ENCODE measurements at places on chromosomes 5 and 9. TPM values are rescaled to one million over a fixed set of nuclear protein-coding genes. Genes with fewer than 3 reads are reported as not detected.

The PTPRD gene
- polyA plus RNA-seq = 7.3 TPM

The SERF1B gene
- polyA plus RNA-seq = 49.9 TPM

The CAMLG gene
- 49.7 TPM for polyA plus RNA-seq

The FCN2 gene
- polyA plus RNA-seq = 0.37 TPM

The MRPL50 gene
- 8.3 TPM for polyA plus RNA-seq

The HSPA4 gene
- 32.4 TPM for polyA plus RNA-seq

The GFI1B gene
- 0.04 TPM for polyA plus RNA-seq

The PHF24 gene
- polyA plus RNA-seq = 0.18 TPM

The CDX1 gene
- polyA plus RNA-seq = not detected

The CER1 gene
- not detected for polyA plus RNA-seq

The KIAA0825 gene
- 0.79 TPM for polyA plus RNA-seq

The PHF2 gene
- 33.1 TPM for polyA plus RNA-seq

The CAVIN4 gene
- 0.20 TPM for polyA plus RNA-seq

The RICTOR gene
- 6.3 TPM for polyA plus RNA-seq

The SGCD gene
- 15.9 TPM for polyA plus RNA-seq

The SLC9A3 gene
- polyA plus RNA-seq = 2.8 TPM

The ANKRD20A1 gene
- polyA plus RNA-seq = 0.75 TPM

The CARD6 gene
- polyA plus RNA-seq = 5.9 TPM

The FOXD4L3 gene
- polyA plus RNA-seq = not detected

The JMY gene
- polyA plus RNA-seq = 10.4 TPM

The CLTA gene
- 210 TPM for polyA plus RNA-seq

The IL5 gene
- not detected for polyA plus RNA-seq
